Activated CD4-positive, CD25-positive, alpha-beta regulatory T cell (primary cell): ENCODE measurements at places on chromosomes 6 and 20.

DNA sequence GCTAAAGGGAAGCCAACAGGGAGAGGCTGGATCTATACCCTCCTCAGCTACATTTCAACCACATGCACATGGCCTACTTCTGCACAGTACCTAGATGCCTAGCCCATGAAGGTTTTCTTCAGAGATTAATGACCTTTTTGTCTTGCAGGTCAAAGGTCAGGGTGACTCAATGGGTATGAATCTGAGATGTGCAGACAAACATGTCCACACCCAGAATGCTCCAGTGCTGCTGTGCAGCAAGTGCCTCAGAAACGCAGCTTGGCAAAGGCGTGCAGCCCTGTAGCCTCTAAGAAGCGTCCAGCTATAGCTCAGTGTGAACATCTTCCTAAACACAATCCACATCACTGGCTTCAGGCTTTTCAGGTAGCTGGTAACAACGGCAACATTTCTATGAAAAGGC is 24.4 kb downstream of the MAP1LC3A start:
- DNase-seq = no peak

- DNase-seq = no peak
Observed at GRCh38 chr6:102553214-102553613, 1159.7 kb downstream of the GRIK2 start.

DNA sequence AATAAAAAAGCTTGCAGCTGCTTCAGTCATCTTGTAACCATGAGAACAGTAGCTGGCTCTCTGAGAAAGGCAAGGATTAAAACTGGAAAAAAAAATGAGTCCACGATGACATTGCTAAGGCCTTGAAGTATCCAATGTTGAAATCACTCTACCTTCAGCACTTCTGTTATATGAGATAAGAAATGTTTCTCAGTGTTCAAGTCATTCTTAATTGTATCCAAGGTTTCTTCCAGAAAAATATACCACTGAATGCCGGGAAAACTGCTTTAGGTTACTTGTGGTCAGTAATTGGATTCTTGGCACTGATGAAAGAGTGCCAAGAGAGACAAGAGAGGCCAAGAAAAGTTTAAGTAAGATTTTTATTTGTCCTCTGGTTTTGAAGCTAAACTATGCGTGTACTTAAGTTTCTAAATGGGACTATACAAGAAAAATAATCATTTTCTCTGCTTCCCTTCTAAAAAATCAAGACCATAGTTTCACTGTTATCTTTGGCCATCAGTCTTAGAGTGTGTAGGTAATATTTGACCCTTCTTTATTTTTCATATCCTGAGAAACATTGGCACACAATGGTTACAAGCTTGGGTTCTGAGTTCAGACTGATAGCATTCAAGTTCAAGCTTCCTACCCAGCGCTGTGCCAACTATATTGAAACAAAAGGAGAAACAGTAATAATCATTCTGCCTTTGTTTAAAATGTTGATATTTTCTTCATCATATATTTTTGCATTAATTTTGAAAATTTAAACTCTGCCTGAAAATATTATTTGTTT is 84.6 kb downstream of the TRDN start:
- DNase-seq = no peak

DNA sequence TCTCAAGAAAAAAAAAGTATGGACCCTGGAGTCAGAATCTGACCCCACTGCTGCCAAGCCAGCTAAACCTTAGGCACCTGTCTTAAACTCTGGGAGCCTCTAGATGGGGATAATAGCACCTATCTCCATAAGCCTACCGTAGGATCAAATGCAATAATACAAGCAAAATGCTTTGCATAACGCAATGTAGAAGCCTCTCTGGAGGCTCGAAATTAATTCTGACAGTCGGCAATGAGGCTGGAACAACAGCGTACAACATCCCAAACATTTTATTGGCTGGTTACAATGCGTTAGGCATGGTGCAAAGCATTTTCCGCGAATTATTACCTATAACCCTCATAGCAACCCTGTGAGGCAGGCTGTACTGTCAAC is 521 bp downstream of the CDK5RAP1 start:
- DNase-seq = no peak

GRCh38 chr20:1381753-1382591 is 10.9 kb downstream of the FKBP1A start:
- DNase-seq = no peak

GRCh38 chr20:19313342-19314069 is 101.1 kb downstream of the SLC24A3 start:
- DNase-seq = no peak

DNA sequence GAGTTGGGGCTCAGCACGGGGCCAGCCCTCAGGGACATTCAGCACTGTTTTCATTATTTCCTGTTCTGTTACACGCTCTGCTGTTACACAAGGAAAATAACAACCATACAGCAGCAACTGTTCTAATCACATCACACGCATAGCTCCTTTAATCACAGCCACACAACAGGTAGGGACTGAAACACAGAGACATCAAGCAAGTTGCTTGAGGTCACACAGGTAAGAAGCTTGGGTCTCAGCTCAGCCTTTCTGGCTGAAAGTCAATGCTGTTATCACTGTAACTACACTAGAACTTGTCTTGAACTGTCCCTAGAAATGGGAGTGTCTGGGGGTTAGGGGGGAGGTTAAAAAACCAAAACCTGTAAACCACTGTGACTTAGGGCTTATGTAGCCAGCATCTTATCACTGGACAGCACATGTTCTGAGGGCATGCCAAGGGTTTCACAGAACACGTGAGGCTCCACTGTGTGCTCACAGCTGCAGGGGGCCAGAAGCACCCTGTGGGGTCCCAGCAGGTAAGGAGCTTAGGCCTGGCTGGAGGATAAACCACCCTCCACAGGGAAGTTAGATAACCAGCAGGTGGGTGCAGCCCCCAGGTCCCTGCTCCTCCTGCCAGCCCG is 146.0 kb downstream of the EYA2 start:
- no peak for DNase-seq

- DNase-seq = no peak
Observed at GRCh38 chr6:15854826-15855710, 192.2 kb upstream of the DTNBP1 start.

GRCh38 chr6:41375598-41376151 is 40.3 kb downstream of the NCR2 start:
- DNase-seq = no peak

DNA sequence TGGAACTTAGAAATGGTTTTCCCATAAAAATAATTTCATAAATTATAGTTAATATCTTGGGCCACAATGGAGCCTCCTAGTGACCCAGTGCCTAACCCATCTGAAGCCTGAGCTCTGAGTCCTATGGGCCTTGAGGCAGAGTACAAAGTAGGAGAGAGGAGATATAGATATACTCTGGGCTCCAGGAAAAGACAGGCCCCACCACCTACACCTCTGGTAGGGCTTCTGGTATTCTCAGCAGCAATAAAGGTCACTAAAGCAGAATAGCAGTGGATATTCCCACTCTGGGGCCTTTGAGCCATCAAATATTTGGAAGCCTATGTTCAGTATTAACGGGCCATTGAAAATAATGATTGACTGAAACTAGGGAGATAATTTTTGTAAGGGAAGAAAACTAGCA is 24.1 kb downstream of the CYP39A1 start:
- DNase-seq = no peak

DNA sequence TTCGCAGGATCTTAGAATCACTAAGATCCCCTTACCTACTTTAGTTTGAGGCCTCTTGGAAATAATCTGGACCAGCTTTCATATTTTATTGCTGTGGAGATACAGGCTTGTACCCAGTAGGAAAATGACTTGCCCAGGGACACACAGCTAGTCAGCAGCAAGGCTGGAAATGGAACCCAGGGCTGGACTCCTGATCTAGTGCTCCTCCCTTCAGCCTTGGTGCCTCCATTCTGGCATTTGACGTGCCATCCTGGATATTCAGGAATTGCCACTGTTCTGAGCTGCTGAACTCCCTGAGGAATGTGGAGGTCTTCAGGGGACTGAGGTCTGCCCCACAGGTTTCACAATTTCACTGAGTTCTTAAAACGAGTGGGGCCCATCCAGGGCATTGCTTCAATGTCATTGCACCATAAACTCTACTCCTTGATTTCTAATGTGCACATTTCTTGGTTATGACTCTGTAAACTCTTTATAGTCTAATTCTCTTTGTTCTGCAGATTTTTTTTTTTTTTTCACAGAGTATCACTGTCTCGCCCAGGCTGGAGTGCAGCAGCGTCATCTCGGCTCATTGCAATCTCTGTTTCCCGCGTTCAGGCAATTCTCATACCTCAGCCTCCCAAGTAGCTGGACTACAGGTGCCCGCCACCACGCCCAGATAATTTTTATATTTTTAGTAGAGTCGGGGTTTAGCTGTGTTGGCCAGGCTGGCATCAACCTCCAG is 26.7 kb upstream of the CDKN1A start:
- DNase-seq = no peak

DNA sequence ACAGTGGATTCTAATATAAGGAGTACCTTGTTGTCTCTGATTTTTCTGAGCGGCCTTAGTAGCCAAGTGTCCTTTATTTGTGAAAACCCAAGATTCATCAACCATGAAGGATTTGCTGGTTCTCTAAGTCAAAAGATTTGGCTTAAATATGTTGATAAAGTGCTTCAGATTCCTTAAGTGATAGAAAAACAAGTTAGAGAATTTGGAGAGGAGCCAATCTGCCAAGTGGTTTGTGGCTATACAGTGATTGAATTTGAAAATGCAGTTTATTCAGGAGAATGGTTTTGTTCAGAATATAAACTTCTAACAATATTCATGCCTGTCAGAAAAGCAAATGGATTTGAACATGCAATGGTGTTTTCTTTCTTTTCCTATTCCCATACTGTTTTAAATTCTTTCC is 54.8 kb downstream of the CAP2 start:
- DNase-seq = no peak

DNA sequence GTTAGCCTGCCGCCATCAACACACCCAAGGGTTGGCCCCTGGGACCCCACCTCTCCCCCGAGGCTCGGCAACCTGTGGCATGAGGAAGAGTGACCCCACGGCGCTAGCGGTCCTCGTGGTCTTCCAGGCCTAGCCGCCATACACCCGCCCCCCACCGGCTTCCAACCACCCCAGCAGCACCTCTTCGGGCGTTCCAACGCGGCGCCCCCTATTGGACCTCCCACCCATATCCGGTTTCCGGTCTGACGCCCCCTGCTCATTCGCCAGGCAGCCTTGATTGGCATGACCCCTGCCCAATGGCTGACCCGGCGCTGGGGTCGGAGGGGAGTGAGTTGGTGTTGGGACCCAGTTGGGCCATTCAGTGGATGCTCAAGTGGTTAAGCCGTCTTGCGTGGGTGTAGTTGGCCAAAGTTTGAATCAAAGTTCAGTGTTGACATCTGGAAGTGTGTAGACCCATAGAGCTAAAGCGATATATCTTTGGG is at the start of gene GNAS-AS1:
GNAS-AS1 (minus strand) TSS at position 210 of the 482 bp plus-strand sequence.
- DNase-seq = peak; percentile 70

DNA sequence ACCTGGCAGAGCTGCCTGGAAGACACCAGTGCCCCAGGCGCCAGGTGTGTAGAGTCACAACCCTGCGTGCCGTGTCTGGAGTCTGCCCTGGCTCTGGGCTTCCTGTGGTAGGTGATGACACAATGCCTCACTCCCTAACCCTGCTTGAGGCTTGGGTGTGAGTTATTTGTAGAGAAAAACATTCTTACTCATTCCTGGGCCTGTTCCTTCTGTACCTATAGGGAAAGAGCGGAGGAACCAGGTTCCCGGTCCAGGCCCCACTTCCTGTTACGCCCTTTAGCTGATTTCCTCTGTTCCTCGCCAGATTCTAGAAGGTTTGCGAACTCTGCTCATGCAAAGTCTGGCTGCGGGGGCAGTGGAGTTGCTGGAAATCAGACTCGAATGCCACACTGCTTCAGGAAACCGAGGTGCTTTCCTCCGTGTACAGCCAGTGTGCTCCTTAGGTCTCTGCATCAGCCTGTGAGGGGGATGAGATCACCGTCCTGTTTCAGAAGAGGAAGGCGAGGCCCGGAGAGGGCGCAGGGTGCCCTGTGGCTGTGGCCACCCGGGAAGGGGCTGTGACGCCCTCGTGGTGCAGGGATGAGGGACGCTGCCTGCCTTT is 67.1 kb upstream of the DUSP22 start:
- peak; percentile 36 for DNase-seq

- DNase-seq = no peak
Observed at GRCh38 chr6:35216412-35216732, 2.6 kb downstream of the SCUBE3 start.

DNA sequence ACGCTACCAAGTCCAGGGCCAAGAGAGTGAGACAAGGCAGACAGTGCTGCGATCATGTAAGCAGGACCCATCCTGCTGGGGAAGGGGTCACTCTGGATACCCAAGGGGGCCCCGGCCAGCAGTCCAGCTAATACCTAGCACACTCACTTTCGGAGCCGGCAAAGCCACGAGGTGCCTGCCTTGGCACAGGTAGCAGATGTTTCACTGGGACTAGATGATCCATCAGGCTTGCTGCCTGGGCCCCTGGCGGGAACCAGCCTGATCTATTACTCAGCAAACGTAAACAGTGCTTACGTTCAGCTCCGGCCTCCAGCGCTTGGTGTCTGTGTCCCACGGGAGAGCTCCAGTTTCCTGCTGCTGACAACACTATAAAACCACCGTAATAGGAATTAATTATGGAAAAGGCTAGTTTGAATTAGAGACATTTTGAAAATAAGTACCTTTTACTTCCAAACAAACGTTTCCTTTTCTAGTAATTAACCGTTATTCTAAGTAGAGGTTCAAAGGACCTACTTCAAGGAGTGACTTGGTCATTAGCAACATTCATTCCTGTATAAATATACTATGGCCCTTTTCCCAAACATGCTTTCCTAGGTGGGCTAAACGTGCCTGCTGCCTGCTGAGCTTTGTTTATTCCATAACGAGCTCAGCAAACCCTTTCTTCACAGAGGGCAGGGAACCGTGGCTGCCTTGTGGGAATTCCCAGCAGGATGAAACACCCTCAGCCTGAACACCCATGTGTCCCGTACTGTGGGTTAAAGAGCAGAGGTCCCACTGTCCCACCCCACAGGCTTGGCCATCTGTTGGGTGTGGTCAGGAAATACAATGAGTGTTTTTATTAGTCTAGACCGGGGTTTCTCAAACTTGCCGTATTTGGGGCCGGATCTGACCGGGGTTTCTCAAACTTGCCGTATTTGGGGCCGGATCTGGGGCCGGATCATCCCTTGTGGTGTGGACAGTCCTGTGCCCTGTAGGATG is 18.4 kb downstream of the SLC22A23 start:
- no peak for DNase-seq

GRCh38 chr20:9276966-9277468 is 208.1 kb downstream of the PLCB4 start:
- DNase-seq = no peak

DNA sequence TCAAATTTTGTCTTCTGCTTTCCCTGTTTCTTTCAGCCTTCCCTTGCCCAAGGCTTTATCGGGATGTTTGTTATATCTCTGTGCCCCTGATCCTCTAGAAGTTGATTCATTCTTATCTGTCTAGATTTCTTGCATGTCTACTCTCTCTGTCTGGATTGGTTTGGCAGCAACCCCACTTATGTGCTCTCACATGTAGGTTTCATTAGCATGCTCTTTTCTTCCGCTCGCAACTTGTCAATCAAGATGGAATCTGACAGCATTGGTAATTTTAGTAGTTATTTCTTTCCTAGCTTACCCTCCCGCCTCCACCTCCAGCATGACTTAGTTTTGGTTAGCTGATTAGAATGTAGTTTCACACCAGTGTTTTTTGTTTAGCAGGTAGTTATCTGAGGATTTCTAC is 39.3 kb downstream of the LRRC1 start:
- DNase-seq = no peak

GRCh38 chr20:24703284-24703610 is 233.8 kb downstream of the SYNDIG1 start:
- DNase-seq = no peak
